Mesenchymal stem cell (in vitro differentiated cells and primary cell): ENCODE measurements at places on chromosomes 7 and 10.

GRCh38 chr10:3000048-3000447, 67.3 kb upstream of the PFKP start:
- no peak for DNase-seq

GRCh38 chr10:15809450-15809849, 50.9 kb downstream of the MINDY3 start:
- no peak for DNase-seq

DNA sequence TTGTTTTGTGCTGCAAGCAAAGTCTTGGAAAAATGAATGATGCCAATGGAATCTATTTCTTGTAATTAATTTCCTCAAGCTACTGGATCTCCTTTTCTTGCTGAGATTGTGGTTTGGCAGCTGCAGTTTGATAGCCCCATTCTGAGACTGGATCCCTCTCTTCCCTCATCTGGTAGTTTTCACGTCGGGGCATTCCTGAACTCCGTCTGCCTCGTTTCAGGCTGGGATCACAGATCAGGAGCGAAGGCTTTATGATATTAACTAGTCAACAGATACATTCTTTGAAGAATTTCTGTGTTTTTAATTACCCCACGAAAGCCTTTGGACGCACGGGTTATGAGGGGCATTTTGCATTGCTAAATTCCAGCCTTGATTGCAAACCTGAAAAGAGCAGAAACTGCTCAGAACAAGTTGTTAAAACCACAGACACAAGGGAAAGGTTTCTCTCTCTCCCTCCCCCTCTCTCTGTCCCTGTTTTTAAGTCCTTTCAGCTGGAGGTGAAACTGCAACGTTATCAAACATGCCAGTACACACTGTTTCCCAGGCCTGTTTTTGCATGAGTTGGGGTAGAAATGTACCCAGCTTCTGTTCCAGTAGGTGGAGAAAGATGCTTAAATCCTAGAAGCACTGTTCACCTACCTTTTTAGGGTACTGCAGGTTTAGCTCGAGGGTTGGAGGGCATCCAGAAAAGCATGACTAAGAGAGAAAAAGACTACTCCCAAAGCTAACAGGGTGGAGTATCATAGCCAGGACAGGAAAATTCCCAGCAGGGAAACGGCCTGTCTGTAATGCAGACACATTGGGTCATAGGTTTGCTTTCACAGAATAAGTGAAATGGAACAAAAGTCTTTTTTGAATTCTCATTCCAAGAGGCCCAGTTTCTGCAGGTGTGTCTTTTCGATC, 124.3 kb downstream of the CUX1 start:
- DNase-seq: peak; percentile 82

DNA sequence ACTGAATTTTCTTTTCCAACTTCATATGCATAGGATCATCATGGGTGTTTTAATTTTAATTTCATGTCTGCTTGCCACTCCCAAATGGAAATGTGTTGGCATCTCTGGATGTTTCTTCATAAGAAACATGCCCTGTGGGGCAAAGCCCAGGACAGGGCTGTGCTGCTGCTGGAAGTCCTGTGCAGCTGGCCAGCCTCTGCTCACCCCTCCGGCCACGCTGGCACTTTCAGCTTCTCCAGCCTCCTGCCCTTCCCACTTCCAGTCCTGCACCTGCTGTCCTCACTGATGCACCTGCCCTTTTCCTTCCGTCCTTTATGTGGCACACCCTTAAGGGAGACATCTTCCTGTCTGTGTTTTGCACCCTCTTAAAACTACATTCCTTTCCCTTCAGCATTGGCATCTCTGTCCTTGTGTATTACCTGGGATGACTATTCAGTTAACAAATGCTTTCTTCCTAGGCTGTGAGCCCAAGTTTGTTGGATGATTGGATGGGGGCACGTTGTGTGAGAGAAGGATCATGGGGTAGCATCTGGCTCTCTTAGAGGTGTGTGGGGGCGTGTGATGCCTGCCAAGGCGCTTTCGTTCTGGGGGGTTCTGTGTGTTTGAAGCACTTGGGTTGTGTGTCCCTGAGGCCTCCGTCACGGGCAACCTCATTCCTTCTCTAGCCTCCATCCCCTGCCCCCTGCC, 56.8 kb downstream of the TCF7L2 start:
- DNase-seq: no peak

GRCh38 chr10:21702633-21703111, 168.6 kb downstream of the MLLT10 start:
- DNase-seq: no peak

GRCh38 chr7:91302794-91303193, 38.6 kb downstream of the FZD1 start:
- no peak for DNase-seq

DNA sequence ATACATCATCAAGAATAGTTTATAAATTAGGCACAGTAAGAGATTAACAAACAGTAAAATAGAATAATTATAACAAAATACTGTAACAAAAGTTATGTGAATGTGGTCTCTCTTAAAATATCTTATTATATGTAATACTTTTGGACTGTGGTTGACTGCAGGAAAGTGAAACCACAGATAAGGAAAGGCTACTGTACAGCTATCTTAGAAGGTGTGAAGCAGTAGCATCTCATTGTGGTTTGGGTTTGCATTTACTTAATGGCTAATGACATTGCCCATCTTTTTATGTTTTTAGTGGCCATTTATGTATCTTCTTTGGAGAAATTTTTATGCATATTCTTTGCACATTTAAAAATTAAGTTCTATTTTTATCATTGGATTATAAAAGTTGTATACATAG, 296.4 kb upstream of the MAGI2 start:
- DNase-seq: no peak

DNA sequence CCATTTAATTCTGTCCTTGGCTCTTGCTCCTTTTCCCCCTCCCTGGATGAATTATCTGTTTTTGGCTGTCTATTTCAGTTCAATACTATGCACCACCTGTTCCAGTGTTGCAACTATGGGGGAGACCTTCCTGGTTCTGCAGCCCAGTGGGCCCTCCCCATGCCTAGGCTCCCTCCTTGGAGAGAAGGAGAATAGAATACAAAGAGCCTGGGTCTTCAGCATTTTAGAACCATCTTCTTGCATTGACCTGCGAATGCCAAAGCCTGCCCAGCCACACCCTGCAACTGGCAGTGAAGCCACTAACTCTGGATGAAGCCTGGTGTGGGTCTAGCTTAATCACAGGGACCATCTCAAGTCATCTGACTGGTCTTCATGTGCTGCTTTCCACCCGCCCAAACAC, 207.1 kb downstream of the HERPUD2 start:
- no peak for DNase-seq

- peak; percentile 11 for DNase-seq
Measured at GRCh38 chr10:48523820-48524758, 80.8 kb downstream of the ARHGAP22 start.

- no peak for DNase-seq
Measured at GRCh38 chr10:98217801-98218200, 50.2 kb downstream of the LOXL4 start.

GRCh38 chr7:70660819-70661191, 471.1 kb upstream of the GALNT17 start:
- DNase-seq: no peak
